ENCODE measurements at places on chromosomes 5 and 9. TPM values are rescaled to one million over a fixed set of nuclear protein-coding genes. Genes with fewer than 3 reads are reported as not detected.

DNA sequence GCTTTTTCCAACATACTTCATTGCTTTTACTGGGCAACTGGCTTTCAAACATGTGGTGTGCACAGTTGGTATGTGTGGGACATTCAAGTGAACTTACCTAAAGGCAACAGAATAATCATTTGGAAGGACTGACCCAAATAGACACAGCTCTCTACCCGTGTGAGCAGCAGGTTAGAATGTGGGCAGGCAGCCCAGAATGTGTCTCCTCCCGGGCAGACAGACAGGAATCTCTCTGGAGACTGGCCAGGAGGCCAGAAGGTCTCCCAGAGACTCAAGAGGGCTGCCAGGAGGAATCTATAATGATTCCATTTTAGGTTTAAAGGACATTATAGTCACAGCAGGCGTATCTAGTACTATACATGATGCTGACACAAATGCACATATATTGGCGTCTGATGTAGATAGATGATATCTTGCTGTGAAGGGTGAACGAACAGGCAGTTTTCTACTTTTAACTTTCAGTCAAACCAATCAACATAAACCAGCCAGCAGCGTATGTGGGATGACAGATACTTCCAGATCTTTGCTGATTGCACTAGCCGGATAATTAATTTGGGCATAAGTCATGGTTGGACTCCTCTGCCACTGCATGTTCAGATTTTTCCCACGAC is 297.4 kb upstream of the ZNF608 start:
- peak; percentile 83 for DNase-seq

DNA sequence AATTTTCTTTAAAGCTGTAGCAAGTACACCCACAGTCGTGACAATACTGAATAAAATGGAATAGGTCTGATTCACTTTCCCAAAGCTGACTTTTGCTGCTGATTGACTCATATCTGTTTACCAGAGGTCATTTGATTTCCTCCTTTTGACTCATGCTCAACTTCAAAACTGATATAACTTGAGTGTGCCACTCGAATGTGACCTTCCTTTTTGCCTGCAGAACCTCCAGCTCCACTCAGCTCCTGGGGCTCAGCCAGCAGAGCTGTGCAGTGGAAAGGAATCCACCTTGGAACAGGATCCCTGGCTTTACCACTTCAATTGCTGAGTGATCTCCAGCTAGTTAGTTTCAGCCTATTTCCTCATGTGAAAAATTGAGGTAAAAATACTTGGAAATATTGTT is 84.1 kb downstream of the FEM1C start:
- DNase-seq = peak; percentile 50

The CTSV gene
- 2.9 TPM for total RNA-seq

DNA sequence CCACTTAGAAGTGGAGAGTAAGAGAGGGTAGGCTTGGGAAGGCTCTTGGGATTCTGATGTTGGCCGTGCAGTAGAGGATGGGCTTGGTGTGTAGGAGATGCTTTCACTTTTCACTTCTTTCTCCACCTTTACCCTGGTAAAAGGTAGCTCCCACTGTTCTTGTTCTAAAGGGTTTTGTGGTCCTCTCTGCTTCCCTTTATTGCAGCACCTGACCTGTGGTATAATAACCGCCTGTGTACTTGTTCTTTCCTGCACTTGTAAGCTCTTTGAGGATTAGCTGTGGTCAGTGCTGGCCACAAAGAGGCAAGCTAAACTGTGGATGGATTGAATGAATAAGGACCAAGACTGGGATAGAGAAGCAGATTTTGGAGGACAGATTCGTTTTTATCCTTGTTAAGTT is 25.2 kb downstream of the KDM4C start:
- DNase-seq = no peak

The TXNDC8 gene
- not detected for total RNA-seq

The FAM78A gene
- total RNA-seq = 16.7 TPM

DNA sequence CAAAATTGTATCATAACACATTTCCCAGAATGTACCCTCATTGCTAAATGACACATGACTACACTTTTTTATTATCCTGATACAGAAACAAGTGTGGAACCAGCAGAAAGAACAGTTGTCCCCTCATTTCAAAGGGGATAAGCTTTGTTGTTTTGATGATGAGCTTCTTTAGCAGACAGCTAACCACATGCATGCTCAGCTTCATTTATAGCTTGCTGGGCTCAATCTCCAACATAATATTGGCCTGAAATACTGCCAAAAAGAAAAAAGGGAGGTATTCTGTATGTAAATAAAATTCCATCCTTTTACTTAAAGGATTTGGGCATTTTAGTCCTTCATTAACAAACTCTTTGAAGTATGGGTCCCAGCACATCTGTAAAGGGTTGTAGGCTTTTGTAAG is 120.4 kb downstream of the SPATA31D1 start:
- peak; percentile 77 for DNase-seq

DNA sequence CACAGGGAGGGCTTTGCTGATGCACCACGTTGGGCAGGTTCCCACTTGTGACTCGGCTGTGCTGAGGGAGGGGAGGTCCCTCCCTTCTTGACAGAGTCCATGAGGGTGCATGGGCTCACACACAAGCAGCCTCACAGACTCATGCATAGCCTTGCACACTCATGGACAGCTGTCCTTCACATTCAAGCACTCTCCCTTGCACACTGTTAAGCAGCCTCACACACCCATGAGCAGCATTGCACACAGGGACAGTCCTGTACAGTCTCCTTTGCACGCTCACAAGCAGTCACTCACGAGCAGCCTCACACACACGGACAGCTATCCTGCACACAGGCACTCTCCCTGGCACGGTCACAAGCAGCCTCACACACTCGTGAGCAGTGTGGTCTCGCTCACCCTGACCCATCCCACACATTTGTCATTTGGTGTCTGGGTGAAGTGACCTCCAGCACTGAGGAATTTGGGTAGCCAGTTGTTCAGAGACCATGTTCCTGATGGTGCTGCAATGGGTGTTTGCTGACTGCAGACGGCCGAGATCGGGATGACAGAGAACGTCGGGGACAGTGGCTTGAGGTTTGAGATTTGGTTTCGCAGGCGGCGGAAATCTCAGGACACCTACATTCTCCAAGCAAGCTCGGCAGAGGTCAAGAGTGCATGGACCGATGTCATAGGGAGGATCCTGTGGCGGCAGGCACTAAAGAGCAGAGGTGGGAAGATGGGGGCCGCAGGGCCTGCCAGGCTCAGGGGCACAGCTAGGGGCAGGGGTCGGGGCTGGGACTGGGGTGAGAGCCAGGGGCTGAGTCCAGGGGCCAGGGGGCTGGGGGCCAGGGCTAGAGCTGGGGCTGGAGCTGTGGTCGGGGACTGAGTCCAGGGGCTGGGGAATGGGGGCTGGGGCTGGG is 17.7 kb upstream of the LRRC14B start:
- DNase-seq = no peak

Data from tongue (tissue), 3 donors.